IPS-NIHi11 (cell line): ENCODE measurements at places on chromosomes 11 and 22.

DNA sequence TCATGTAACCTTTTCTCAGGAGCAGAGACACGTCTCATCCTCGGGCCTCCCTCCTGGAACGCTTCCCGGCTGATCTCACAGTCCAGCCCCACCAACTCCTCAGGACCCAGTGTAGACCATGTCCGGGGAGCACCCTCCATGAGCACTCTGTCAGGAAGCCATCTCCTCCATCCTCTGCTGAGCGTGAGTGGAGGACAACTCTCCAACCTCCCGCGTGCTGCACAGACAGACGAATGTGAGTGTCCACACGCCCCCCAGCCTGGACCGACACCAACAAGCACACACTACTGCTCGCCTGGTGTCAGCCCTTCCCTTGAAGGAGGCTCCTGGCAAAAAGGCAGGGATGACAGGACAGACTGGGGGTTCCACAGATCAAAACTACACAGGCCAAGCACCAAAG is 86.6 kb downstream of the SHANK2 start:
- no peak for DNase-seq

DNA sequence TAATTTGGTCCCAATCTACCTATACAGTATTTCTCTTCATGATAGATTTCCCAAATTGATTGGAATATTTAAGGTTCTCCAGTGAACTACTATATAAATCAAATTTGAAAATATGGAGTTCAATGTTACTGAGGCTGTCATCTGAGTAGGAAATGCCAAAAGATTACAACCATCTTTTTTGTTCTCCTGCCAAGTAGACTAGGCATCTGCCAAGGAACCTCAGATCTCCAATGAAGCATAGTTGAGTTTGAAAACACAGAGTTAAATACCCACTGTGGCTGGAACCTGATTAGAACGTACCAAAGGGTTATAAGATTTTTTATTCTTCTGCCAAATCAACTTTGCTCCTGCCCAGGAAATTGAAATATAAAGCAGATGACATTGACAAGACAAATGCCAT is 330.9 kb downstream of the CNTN5 start:
- peak; percentile 7 for DNase-seq

DNA sequence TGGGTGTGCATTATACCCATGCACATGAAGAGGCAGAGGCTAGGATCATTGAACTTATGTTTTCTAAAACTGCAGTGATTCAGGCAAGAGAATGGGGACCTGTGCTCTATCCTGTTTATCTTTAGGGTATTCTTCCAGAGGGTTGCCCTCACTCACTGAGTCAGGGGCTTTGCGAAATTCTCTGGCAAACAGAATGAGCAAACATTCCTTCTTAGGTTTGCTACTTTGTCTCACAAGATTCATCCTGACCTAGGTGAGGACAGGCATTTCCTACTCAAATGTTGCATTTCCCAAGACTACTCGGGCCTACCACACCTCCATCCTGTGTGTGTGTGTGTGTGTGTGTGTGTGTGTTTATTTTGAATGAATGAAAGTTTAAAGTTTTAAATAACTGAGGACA is 2.7 kb upstream of the EIF3M start:
- no peak for DNase-seq

GRCh38 chr22:30591191-30591587 is 521 bp downstream of the PES1 start:
- DNase-seq: no peak

DNA sequence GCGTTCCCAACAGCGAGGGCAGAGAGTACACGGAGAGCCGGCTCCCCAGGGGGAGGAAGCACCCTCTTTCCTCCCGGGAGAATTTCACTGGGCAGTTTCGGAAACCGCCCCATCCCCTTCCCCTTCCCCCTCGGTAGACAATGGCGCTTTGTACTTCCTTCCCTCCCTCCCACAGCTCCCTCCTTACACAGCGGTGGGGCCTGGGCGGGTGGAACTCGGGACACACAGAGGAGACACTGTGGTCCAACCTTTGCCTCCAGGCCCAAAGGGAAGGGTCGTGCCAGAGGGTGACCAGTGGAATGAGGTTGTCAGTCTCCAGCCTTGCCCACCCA is 4.3 kb downstream of the SMTN start:
- peak; percentile 59 for DNase-seq

DNA sequence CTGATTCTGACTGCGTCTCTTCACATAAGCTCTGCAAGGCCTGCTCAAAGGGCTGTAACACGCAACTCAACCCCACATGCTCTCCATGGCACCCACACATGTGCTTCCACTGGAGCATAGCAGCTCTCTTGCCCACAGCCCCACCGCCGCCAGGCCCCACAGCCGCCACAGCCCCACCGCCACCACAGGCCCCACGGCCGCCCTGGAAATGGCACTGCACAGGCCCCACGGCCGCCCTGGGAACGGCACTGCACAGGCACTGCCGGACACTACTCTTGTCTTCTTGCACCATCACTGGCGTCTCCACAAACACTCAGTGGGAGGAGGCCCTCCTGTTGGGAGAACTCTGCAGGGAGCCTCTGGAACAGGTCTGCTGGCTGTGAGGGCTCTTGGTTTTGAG is 8.6 kb downstream of the MOB2 start:
- DNase-seq: no peak

- no peak for DNase-seq
Measured at GRCh38 chr11:133808393-133809140, 36.7 kb downstream of the SPATA19 start.

GRCh38 chr11:110000031-110000502 is 93.1 kb upstream of the ZC3H12C start:
- DNase-seq: no peak

GRCh38 chr11:117219001-117219400 is 12.9 kb downstream of the PCSK7 start:
- no peak for DNase-seq

DNA sequence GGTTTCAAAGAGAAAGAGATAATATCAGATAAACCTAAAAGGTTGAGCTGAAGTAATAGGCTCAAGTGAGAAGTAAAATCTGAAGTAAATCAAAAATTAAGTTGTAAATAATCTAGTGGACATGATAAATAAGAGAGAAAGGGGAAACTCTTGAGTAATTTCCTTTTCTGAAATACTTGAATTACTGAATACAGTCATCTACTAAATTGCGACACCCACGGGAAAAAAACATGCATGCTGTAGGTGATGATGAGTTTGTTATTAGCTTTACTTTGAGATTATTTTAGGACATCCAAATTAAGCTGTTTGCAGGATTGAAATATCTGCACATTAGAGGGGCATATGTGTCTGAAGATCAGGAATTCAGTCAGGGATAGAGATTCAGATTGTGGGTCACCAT is 50.0 kb upstream of the CARD18 start:
- DNase-seq: no peak

DNA sequence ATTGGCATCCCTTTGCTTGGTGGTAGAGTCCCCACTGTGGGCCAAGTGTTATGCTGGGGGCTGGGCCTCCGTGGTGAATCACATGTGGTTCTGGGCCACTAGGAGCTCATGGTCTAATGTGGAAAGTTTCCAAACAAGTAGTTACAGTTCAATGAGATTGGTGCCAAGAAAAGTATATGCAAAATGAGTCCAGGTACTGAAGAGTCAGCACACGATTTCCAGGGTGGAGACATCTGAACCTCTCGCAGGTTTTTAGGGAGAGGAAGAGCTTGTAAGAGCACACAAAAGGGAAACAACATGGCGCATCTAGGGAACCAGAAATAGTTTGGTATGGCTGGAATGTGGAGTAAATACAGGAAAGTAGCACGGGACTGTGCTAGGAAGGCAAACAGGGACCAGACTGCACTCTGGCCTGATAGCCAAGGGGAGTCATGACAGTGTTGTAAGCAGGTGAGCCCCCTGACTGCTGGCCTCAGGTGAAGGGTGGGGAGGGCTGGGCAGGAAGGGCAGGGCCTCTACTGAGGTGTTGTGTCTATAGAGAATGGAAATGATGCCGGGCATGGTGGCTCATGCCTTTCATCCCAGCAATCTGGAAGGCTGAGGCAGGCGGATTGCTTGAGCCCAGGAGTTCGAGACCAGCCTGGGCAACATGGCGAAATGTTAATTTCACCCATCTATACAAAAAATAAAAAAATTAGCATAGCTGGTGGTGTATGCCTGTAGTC is 12.6 kb downstream of the POLR2F start:
- DNase-seq: no peak

- no peak for DNase-seq
Measured at GRCh38 chr22:20017622-20017958, 967 bp upstream of the ARVCF start.

DNA sequence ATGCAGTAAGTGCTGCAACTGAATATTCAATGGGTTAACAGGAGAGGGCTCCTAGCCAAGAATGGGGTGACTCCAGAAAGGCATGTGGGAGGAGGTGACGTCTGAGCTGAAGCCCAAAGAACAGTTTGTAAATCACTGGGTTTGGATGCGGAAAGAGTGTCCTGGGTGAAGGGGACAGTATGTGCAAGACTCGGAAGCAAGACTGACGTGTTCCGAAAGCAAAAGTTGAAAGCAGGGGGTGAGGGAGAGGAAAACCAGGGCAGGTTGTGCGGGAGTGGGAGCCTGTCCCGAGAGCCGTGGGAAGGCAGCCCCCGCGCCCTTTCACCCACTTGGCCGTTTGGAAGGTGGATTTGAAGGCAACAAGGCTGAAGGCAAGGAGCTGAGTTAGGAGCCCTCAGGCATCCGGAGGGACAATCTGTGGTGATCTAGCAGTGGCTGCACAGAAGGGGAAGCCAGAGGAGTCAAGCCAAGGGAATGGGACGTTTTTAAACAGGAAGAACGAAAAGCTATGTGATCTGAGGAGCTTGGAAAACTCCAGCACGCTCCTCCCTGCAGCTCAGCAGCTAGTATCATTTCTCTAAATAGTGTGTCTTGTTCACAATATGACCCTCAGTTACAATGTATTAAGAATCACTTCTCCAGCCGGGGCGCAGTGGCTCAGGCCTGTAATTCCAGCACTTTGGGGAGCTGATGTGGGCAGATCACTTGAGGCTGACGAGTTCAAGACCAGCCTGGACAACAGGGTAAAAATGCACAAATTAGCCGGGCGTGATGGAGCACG is 7.7 kb downstream of the SLC25A18 start:
- no peak for DNase-seq

DNA sequence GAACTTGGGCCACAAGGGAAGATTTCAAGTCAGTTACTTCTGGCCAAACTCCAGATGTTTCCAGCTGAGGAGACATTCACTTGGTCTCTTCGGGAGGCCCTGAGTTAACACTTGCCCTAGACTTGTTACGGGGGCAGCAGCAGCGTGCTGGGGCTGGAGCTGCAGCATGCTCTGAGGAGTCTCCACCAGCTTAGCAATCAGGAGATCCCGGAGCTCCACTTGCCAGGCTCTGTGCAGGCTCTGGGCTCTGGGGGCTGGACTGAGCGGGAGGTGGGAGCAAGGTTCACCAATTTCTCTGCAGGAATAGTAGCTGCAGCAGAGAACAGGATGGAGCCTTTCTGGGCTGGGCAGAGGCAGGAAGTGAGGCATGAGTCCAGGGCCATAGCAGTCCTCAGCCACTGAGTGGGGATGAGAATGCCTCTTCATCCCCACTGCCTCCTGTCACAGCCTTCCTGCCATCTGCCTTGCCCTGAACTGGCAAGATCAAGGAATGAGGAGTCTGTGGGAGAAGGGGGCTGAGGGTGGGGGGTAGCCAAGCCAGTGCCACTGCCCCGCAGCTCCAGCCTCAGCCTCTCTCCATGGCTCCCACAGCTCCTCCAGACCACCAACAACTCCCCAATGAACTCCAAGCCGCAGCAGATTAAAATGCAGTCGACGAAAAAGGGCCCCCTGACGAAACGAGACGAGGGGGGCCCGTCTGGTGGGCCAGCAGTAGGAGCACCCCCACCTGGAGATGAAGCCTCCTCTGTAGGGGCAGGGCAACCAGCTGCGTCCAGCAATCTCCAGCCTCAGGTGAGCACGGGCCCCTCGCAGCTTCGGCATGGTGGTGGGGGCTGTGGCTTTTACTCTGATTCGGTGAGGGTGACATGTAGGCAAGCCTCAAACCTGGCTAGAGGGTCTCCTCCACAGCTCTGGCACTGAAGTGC is 23.4 kb downstream of the GTPBP1 start:
- no peak for DNase-seq

- DNase-seq: no peak
Measured at GRCh38 chr11:2846056-2846455, 39.5 kb downstream of the CDKN1C start.

DNA sequence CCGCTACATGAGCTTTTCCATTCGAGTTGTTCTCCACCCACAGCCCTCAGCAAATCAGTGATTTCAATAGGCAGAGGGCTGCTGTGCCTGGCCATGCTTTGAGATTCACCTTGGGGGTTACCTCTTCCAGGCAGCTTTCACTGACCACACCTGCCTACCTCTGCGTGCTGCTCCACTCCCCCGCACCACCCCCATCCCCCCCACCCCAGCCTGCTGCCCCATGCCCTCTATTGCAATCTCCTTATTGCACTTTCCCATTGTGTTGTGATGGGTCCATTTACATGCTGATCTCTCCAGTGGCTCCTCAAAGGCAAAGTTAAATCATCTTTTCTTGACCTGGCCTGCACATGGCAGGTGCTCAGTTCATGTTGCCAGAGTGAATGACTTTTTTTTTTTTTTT is 18.0 kb upstream of the POLA2 start:
- peak; percentile 53 for DNase-seq

- peak; percentile 6 for DNase-seq
Measured at GRCh38 chr22:50319503-50319951, 7.3 kb downstream of the DENND6B start.

DNA sequence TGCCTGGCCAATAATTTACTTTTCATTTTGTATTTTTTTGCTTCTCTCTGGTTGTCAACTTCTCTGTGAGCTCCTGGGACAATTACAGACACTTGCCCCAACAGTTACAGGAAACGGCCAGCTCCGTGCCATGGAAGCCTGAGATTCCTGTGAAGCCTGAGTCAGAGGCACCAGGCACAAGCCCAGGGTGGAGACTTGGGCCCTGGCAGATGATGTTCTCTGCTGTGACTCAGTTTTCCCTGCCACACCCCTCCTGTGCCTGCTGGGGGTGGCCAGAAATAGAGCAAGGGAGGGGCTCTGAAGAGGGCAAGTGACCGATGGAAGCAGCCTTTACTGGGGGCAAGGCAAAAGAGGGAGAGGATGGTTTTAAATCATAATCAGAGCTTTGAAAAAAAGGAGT is 4.9 kb downstream of the ATP5MGL start:
- DNase-seq: no peak

GRCh38 chr11:26420331-26420730 is 88.4 kb downstream of the ANO3 start:
- DNase-seq: no peak

DNA sequence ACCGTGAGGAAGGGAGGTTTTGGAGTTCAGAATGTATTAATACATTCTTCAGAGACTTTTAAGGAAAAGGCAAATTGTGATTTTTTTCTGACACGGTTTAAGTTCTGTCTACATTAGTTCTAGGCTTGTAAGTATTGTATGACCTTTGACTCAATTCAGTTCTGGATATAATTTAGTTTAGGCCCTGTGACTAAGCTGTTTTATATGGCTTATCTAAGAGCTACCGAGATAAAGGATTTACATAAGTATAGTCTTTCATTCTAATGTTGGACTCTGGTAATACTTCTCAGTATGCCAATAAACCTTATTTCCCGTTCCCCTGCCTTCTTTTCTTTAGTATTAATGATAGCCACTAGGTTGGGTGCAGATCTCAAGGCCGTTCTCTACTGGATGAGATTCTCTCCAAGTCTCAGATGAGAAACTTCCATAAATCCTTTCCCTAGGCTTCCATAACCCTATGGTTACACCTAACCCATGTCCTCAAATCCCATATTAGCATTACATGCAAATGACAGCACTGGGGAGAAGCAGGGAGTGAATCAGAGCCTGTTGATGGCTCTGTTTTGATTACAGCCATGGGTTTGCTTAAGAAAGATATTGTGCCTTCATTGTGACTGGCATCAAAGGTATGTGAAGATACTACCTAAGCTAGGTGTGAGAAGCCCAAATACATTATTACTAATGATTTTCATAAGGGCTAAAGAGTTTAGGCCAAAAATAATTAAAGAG is 38.7 kb downstream of the BARX2 start:
- no peak for DNase-seq
